ENCODE measurements at places on chromosomes 2 and 18.

GRCh38 chr2:19747310-19748072, 154.3 kb downstream of the TTC32 start:
- DNase-seq, result no peak

DNA sequence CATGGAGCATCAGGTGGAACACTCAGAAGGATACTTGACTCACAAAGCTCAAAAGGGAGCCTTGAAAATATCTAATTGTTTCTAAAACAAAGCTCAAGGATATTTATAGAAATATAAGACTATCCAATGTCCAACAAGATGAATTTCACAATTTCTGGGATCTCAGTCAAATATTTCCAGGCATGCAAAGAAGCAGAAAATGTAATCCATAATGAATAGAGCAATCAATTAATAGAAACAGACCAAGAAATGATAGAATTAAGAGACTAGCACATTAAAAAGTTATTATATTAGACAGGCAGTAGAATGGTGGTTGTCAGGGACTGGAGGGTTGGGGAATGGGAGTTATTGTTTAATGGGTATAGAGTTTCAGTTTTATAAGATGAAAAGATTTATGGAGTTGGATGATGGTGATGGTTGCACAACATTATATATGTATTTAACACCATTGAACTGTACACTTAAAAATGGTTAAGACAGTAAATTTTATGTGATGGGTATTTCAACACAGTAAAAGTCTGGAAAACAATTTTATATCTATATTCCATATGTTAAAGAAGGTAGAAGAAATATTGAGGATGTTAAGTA, 189.9 kb upstream of the PIEZO2 start:
- no peak for DNase-seq

DNA sequence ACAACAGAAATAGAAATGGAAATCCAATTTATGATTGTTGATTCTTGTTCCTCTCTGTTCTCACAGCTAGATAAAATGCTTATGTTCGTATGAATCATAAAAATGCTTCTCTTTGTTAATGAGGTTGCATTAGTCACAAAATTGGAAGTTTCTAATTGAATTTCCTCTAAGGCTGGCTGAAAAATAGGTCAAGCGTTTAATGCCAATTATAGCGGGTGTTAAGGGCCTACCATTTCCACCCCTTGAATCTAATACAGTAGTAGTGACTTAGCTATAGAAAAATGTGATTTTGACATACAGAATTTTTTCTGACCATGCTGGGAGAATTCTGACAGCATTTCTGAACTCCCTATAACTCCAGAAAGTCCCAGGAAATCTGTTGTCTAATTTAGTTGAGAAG, 107.1 kb downstream of the TTN start:
- DNase-seq, result no peak

DNA sequence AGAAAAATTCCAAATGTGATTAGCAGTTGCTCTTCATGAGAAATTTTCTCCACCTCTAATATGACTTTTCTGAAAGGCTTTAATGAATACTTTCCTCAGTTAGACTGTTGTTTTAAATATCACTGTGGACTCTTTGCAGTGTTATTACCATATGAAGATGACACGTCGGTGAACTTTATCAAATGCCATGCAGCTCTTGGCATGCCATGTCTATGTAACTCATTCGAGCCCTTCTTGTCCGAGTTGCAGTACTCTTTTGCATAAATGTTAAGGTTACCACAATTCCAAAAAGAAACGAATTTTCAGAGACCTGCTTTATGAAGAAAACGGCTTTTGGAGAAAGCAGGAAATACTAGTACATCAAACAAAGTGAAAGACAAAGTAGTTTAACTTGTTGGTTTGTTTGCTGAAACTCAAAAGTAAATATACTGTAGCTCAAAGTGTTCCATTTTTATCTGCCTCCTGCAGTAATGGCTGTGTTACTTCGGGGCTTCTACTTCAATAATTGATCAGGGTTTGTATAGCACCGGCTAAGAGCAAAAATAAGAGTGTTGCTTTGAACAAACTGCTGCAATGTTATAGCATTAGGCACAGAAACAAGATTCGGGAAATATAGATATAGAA, 204.1 kb downstream of the ARHGAP15 start:
- no peak for DNase-seq

DNA sequence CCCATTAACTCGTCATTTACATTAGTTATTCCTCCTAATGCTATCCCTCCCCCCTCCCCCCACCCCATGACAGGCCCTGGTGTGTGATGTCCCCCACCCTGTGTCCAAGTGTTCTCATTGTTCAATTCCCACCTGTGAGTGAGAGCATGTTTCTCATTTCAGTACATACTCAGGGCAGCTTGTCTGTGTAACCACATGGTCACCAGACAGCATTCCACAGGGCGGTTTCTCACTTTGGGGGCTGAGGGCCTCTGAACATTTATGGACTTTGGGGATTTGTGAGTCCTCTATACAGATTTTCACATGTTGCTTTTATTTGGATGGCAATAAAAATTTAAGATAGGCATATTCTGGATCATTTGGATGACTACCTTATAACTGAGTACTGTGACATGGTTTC, 84.0 kb downstream of the LYPD6B start:
- DNase-seq, result no peak

GRCh38 chr2:20181761-20182160, 43.2 kb downstream of the SDC1 start:
- no peak for DNase-seq

DNA sequence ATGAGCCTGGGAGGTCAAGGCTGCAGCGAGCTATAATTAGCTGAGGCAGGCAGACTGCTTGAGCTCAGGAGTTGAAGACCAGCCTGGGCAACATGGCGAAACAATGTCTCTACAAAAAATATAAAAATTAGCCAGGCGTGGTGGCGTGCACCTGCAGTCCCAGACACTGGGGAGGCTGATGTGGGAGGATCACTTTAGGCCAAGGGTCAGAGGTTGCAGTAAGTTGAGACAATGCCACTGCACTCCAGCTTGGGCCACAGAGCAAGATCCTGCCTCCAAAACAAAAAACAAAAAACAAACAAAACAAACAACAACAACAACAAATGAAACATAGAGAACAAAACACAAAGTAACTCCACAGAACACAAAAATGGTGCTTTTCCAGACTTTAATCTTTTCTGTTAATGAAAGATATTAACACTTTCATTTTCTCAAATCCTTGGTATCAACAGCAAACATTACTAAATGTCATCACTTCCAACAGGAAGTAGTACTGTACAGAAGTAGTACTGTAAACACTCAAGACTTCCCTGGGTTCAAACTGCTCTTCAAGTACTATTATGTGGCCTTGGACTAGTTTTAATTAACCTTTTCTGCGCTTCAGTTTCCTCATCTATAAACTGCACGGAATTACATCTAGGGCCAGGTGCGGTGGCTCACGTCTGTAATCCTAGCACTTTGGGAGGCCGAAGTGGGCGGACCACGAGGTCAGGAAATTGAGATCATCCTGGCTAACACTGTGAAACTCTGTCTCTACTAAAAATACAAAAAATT, 27.9 kb downstream of the PUM2 start:
- no peak for DNase-seq

DNA sequence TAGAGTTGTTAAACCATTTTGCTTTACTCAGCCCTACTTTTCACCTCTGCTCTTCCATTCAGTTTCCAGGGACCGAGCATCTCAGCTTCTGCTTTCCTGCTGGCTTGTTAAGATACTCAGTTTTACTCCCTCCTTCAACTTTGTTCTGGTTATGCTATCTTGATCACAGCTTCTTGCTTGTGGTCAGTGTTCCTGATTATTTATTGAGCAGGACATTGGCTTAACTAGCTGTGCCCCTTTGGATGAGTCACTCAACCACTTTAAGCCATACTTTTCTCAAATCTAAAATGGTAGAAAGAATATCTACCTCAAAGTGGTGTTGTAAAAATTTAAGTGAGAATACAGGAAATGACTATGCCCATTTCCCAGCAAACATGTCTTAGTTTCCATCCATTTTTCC, 124.0 kb downstream of the KYNU start:
- DNase-seq, result no peak

DNA sequence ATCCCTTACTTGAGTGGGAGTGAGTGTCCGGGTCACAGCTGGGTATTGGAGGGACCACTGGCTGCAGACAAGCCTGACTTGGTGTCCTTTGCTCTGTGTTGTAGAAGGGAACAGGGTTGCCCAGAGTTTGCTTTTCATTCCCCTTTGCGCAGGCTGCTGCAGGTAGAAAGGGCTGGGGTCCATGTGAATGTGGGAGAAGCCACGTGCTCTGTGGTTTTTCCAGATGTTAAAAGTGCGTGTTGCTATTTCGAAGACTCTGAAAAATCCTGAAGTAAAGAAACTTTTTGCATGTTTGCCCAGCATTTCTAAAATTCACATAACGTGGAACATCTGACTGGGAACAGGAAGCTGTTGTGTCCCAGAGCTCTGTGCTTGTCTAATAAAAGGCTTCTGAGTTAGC, 28.8 kb downstream of the GLI2 start:
- no peak for DNase-seq
